Activated CD4-positive, alpha-beta T cell treated with anti-CD3 and anti-CD28 coated beads for 1 hour (primary cell): ENCODE measurements at places on chromosomes 1 and 21.

- no peak for DNase-seq
Measured at GRCh38 chr1:239353536-239353935, 32.8 kb upstream of the CHRM3 start.

GRCh38 chr1:109769330-109770078 lies 5.8 kb upstream of the EPS8L3 start:
- DNase-seq: no peak

DNA sequence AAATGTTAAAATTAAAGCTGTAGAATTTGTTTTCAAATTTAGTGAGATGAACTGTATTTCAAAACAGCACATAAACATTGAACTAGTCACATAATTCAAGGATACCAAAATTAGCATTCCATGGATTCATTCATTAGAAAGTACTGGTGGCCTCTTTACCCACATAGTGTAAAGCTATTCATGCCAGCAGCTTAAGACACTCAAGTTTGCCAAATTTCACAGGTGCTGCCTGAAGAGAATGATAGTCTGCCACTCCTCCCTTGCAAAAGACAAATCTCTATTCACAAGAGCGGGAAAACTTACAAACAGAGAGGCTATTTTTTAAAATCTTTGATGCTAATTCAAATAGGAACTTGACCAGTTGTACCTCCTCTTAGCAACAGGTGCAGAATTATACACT lies 337.0 kb downstream of the BRINP3 start:
- no peak for DNase-seq

GRCh38 chr1:198520524-198521254 lies 19.8 kb downstream of the ATP6V1G3 start:
- no peak for DNase-seq

GRCh38 chr1:186225096-186225495 lies 150.0 kb downstream of the TPR start:
- no peak for DNase-seq

GRCh38 chr1:12511516-12512468 lies 106.2 kb downstream of the DHRS3 start:
- no peak for DNase-seq

DNA sequence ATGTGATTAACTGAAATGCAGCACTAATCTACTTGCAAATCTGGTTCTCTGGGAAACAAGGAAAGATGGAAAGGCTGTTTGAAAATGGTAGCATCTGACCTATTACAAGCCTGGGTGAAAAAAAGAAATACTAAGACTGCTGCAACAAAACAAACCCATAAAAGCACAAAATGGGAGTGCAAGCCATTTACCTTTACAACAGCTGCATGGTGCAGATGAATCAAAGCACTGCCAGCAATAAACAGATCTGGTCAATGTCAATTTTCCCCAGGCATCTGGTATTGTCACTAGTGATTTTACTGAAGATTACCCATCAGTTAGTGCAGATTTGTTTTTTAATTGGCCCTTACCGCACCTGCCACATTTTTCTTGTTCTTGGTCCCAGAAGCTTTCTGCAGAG lies 1341.7 kb downstream of the PLA2G4A start:
- no peak for DNase-seq

GRCh38 chr1:21383785-21384401 lies 56.0 kb upstream of the NBPF3 start:
- no peak for DNase-seq

DNA sequence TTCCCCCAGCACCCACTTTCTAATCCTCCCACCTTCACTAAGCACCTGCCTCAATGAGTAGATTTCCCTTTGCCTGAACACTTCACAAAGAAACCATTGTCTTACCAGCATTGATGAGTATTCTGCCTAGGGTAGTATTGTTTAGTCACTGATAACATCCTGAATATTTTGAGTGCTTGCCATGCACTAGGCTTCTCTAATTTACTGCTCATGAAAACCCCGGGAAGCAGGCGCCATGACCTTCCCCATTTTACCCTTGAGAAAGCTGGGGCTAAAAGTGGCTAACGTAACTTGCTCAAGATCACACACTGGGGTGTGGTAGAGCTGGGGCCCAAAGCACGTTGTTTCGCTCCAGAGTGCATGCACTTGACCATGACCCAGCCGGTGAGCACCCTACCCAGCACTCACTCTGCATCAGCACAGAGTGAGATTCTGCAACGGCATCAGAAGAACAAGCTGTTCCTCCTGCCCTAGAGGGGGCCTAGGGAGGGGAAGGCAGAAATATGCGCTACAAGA lies 10.6 kb upstream of the F3 start:
- DNase-seq: no peak

- DNase-seq: no peak
Measured at GRCh38 chr1:105684714-105685113, 1371.8 kb upstream of the PRMT6 start.

DNA sequence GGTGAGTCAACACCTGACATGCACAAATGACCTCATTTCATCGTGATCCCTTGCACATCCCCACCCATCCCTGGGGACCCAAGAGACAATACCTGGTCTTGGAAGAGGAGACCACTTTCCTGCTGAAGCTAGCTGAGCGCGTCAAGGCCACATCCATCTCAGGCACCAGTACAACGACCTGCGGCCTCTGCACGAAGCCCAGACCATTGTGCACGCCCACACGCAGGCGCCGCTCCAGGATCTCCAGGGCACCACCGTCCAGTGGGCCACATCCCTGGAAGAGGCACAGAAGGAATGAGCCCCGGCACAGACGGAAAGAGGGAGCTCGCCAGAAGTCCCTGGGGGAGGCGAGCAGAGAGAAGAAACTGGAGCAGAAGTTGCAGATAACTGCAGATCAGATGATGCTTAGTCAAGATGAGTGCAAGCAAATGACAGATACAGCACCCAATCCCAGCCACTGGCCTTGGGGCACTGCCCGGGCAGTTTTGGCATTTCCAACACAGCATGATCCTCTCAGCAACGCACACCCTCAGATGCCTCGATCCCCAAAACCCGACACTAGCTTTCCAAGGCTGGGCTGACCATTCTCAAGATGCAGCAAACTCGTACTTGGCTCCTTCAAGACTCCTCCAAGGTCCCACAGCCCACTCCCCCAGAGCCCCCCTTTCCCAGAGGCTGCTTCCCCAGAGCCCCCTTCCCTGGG lies 44.1 kb downstream of the NPHP4 start:
- DNase-seq: no peak

- no peak for DNase-seq
Measured at GRCh38 chr1:221234791-221235190, 355.5 kb downstream of the HLX start.

- no peak for DNase-seq
Measured at GRCh38 chr1:219581344-219581743, 31.6 kb downstream of the ZC3H11B start.

- DNase-seq: no peak
Measured at GRCh38 chr1:206472024-206472423, 1.7 kb downstream of the IKBKE start.

GRCh38 chr1:98277118-98277517 lies 356.3 kb upstream of the DPYD start:
- DNase-seq: no peak

GRCh38 chr1:198756470-198756869 lies 117.6 kb downstream of the PTPRC start:
- no peak for DNase-seq

- no peak for DNase-seq
Measured at GRCh38 chr1:50666849-50667248, 243.6 kb upstream of the DMRTA2 start.

- DNase-seq: no peak
Measured at GRCh38 chr21:15415541-15416261, 314.1 kb upstream of the USP25 start.

DNA sequence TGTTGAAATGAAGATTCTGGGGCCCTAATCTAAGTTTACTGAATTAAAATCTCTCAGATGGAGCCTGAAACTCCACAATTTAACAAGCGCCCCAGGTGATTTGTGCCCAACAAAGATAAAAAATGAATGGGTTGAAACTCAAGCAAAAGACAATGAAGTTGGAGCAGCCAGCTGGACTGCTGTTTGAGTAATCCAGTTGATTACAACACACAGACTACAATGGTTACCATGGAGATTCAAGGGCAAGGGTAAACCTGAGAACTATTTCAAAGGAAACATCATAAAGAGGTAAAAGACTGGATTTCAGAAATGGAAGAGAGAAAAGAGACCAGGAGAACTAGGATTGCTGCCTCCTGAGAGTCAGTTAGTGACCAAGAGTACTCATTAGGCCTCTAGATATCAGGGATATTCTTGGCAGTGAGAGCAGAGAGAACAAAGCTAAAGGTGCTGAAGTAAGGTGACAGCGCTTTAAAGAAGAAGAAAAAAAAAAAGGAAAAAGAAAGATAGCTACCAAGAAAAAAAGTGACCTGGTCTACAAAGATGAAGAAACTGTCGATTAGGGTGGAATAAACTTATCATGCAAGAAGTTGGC lies 44.5 kb downstream of the LRRC53 start:
- no peak for DNase-seq

DNA sequence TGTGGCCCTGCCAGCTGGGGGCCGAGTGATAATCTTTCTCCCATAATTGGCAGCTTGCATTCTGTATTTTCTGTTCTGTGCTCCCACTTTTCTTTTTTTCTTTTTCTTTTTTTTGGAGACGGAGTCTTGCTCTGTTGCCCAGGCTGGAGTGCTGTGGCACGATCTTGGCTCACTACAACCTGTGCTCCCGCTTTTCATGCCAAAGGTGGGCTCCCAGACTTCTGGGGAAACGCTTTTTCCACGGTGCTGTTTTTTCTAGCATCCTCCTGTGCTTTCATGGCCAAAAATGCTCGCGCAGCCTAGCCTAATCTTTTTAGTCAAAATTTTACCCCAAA lies 585 bp upstream of the AHCTF1 start:
- no peak for DNase-seq

DNA sequence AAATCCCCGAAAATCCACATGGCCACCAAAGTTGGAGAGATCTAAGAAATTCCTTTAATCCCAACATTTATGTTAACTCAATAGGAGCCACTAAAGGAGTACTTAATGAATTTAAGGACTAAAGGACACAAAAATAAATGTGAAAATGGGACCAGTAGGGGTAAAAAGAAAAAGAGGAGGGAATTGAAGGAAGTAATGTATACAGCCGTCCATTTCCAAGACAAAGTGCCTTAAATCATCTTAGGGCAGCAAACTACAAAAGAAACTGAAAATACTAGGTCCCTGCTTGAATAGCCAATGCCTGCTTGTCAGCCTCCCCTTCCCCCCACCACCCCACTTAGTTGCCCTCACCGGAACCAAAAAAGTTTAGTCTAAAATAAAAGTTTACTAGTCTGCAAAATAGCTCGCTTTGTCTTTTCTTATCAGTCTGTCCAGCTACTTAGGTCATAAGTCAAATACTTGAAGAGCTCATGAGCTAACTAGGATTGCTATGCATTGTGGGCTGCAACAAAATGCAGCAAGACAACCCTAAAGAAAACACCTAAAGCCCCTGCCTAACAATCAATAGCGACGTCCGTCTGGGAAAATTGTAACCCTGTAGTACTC lies 66.3 kb upstream of the TLR5 start:
- no peak for DNase-seq

DNA sequence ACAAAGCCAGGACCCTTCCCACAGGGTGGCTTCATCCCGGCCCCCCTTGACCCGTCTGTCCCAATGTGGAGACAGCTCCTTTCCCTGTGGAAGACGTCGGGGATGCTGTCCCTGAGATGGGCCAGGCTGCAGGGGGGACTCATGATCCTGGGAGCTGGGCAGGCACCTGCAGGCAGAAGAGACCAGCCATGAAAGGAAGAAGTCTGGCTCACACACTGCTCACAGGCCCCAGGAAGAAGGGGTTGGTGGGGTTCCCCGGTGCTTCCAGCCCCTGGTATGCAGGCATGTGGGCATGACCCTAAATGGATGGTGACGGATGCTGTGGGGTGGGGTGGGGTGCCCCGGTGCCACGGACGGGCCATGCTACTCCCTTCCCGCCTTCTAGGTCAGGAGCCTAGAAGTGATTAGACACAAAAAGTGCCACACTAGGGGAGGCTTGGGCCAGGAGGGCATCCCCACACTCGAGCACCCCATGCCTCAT lies 8.3 kb downstream of the ACTRT2 start:
- no peak for DNase-seq

DNA sequence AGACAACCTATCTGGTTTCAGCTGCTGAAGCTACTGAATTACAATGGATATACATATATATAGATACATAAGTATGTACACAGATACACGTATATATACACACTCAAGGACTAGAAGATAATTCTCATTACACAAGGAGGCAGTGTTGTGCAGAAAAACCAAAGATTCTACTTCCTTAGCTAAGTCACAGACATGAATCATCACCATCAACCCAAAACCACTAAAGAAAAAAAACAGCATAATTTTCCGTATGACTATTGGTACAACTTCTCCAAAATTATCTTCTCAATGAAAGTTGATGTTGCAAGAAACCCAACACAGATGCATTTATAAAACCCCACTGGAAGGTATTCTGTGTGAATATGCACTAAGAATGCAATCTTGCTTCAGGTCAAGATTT lies 36.8 kb upstream of the RPF1 start:
- DNase-seq: no peak

GRCh38 chr1:153956997-153957715 lies 1.3 kb downstream of the CRTC2 start:
- no peak for DNase-seq

DNA sequence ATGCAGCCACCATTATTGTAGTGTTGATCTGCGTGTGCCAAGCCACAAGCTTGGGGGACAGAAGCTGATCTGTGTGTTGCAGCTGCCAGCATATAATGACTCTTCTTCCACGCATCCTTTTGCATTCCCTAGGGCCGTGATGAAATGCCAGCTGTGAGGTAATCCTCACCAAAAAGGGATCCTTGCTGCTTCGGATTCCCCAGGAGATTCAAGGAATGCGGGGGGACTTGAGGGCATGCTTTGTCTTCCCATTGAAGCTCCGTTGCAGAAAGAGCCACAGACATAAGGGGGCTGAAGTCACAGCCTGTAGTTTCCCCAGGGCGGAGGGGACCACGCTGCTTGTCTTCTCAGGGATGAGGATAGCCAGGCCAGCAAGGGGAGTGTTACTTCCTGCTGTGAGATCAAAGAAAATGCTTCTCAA lies 281.6 kb upstream of the FMN2 start:
- DNase-seq: no peak

DNA sequence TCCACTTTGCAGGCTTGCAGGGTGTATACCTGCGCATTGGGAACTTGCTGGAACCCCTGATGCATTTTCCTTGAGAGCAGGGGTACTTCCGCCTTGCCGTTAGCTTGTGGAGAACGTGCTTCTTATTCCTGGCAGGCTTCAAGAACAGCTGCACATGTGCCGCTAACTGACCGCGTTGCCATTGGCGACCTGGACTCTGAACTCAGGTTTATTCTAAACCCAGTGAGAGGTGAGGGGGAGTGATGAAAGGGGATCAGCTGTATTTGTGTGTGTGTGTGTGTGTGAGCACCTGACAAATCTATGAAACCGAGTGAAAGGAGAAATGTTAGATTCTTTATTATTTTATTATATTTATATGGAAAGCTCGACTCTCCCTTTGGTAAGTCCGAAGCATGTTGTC lies 128.6 kb downstream of the HUNK start:
- DNase-seq: no peak

GRCh38 chr21:44455524-44456213 lies 359 bp downstream of the LRRC3 start:
- no peak for DNase-seq

GRCh38 chr1:94115900-94116436 lies 5.0 kb downstream of the ABCA4 start:
- no peak for DNase-seq
